ENCODE measurements at places on chromosomes 5 and 9. TPM values are rescaled to one million over a fixed set of nuclear protein-coding genes. Genes with fewer than 3 reads are reported as not detected.

SEMA5A gene
- total RNA-seq: 2.3 TPM

BTNL9 gene
- 25.7 TPM for total RNA-seq

CDH9 gene
- not detected for total RNA-seq

SLC6A3 gene
- total RNA-seq: not detected

RPL12 gene
- 1,778 TPM for total RNA-seq

SLC46A2 gene
- not detected for total RNA-seq

GABRA1 gene
- not detected for total RNA-seq

ABLIM3 gene
- 37.5 TPM for total RNA-seq

ADAMTS12 gene
- 3.1 TPM for total RNA-seq

SLC4A9 gene
- not detected for total RNA-seq

CATSPER3 gene
- 1.9 TPM for total RNA-seq

NSG2 gene
- not detected for total RNA-seq

TTF1 gene
- total RNA-seq: 12.9 TPM

PDE8B gene
- total RNA-seq: 1.3 TPM

TRIP13 gene
- total RNA-seq: 0.44 TPM

MELK gene
- 0.29 TPM for total RNA-seq

KIAA0825 gene
- total RNA-seq: 2.5 TPM

GFI1B gene
- not detected for total RNA-seq

PARP8 gene
- 1.4 TPM for total RNA-seq

IRX1 gene
- total RNA-seq: not detected

CDK5RAP2 gene
- total RNA-seq: 73.7 TPM

HBEGF gene
- 22.2 TPM for total RNA-seq

FCN2 gene
- not detected for total RNA-seq

FAM78A gene
- total RNA-seq: 13.7 TPM

LCN9 gene
- not detected for total RNA-seq

BSPRY gene
- not detected for total RNA-seq

Data from gastrocnemius medialis (tissue), 4 donors.